SK-N-MC (cell line): ENCODE measurements at places on chromosomes 3 and 15.
A peak's percentile ranks its signal among the peaks of the same experiment; 100 is the strongest.

DNA sequence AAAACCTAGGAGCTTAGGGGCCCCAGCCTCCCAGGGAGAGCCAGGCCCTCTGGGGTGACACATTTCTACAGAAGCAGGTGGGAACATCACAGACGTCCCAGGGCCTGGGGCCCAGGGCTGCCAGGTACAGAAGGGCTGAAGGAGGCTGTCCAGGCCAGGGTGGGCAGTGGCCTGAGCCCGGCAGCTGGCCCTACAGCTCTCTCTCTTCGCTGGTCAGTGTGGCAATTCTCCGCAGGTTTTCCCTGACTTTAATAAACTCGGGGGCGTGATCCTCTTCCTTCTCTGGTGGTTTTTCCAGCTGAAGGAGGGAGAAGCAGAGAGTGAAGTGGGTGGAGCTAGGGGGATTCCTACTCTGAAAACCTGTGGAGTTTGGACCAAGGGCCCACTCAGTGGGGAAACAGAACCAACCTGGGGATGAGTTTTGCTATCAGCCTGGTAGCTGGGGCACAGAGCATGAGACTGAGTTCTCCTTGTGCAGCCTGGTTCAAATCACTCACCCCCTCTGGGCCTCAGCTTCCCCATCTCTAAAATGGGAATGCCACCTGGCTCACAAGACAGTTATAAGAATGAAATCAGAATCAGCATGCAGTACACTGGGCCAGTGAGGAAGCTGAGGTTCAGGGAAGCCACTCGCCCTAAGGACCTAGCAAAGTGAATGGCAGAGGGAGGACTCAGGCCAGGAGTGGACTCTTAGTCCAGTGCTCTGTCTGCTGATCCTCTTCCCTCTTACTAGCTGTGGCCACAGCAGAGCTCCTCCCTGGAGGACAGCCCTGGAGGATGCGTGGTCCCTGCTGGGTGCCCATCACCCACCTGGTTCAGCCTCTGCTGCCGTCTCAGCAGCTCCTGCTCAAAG lies 10.6 kb downstream of the FAM107A start:
- DNase-seq: no peak

- no peak for DNase-seq
Observed at GRCh38 chr15:27574541-27575054, 524.5 kb downstream of the OCA2 start.

- DNase-seq: no peak
Observed at GRCh38 chr3:156948402-156949210, 122.5 kb downstream of the LEKR1 start.

DNA sequence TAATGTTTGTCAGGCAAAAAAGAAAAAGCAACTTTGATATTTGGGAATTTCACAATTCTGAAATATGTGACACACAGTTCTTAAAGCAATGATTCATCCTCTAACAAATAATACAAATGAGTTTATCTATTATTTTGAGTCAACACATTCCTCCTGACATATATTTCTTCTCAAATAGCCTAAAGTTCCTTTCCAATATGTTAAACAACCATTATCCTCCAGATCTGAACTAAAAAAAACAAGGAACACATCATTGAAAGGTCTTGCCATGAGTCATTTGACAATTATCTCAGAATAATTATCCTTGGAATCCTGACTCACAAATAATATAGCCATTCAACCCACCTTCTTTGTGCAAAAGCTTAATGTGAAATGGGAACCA lies 208.7 kb upstream of the CDIN1 start:
- DNase-seq: no peak

GRCh38 chr3:173138026-173138425 lies 3.0 kb downstream of the SPATA16 start:
- peak; percentile 20 for DNase-seq

DNA sequence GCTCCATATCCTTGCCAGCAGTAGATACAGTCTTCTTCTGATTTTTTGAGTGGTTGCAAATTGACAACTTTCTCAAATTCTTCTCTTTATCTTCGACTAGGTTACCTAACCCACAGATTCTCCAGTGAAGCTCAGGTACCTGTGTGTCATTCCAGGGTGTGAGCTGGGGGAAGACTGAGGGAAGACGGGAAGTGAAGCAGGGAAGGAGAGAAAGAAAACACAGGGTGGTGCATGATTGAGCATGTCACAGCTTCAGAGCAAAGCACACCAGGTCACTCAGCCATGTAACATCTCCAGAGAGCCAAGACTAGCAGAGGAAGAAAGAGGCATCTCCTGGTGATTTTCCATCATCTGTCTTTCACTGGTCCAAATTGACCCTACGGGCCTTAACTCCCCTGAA lies 67.2 kb downstream of the LSM3 start:
- DNase-seq: no peak
